ENCODE measurements at places on chromosomes 16 and 17.

GRCh38 chr17:6241381-6241780, 171.2 kb downstream of the WSCD1 start:
- DNase-seq = no peak

DNA sequence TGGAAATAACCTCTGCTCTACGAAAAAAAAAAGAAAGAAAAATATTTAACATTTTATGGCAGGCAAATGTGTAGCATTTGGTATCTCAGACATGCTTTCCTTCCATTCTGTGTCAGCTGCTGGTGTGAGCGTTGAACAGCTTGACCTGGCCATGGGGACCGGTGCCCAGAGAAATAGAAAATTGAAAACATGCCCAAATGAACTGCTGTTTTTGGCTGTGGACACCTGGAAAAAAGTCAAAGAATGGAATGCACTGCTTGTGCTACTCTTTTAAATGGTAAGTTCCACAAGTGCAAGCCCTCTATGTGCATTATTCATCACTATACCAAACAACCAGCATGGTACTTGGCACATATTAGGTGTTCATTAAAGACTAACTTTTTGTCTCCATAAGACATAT, 127.2 kb downstream of the CDH8 start:
- no peak for DNase-seq

DNA sequence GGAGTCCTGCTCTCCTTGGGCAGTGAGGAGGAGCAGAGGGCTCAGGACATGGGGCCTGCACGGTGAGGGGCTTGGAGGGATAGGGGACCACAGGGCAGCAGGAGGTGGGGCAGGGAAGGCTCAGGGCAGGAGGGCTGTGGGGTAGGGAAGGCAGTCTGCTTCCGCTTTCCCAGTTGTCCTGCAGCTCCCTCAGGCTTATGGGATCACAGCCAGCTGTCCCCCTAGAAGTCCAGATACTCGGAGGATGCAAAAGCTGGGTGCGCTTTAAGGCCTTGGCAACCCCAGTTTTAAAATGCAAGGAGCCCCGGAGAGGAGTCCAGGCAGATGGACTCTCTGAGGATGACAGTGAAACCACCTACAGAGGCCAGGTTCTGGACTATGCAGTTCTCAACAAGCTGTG, 299.1 kb upstream of the FOXF1 start:
- no peak for DNase-seq

GRCh38 chr17:4161192-4161966, 18.4 kb downstream of the CYB5D2 start:
- DNase-seq = no peak

GRCh38 chr17:29449865-29450671, 59.9 kb downstream of the TAOK1 start:
- no peak for DNase-seq

DNA sequence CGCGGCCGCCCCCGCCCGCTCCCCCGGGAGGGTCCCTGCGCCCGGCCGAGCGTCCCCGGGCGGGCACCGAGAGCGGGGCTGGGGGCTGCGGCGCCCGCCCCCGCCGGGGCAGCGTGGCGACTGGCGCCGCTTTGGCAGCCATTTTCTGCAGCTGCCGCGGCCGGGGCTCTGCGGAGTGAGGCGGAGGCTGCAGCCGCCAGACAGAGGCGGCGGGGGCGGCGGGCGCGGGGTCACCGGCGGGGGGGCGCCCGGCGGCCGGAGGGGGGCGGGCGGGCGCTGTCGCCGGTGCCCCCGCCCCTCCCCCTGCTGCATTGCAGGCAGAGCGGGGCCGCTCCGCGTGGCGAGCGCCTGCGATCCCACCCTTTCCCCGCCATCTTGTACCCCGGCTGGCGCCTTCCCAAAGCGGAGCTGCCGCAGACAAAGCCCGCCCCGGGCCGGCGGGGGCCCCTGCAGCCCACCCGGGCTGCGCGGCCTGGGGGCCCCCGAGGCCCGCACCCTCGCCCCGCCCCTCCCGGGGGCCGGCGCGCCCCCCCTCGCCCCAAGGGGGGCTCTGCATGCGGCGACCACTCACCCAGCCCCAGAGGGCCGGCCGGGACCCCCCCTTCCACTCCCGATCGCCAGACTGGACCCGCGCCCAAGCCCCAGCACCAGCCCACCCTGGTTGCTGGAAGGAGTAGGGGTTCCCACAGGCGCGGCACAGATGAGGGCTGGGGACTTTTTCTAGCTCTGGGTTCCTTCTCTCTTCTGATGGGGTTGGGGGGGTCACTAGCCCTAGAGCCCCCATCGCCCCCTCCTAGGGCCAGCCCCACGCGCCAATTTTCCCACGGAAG, 16.6 kb upstream of the CBX8 start:
- no peak for DNase-seq

- peak; percentile 7 for DNase-seq
These were observed 15.3 kb downstream of the RNF43 start for GRCh38 chr17:58402047-58402446.

DNA sequence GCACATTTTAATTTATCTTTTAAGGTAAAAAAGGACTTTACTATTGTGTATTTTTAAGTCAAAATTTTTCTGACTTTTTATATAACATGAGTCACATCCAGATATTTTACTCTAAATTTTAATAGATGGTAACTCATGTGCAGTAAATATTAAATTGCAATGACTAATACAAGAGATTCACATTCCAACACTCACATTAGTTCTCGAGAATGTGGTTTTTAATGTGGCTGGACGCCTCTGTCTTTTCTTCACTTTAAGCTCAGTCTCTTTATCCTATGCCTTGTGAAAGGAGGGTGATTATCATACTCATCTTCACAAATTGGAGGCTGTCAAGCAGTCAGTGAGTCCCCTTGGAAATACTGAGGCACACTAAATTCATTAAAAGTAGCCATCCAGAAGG, 315.6 kb downstream of the HS3ST3B1 start:
- DNase-seq = no peak

GRCh38 chr17:61000911-61001310, 323.3 kb downstream of the BCAS3 start:
- no peak for DNase-seq

- no peak for DNase-seq
These were observed 13.1 kb upstream of the RNPS1 start for GRCh38 chr16:2280981-2281542.

DNA sequence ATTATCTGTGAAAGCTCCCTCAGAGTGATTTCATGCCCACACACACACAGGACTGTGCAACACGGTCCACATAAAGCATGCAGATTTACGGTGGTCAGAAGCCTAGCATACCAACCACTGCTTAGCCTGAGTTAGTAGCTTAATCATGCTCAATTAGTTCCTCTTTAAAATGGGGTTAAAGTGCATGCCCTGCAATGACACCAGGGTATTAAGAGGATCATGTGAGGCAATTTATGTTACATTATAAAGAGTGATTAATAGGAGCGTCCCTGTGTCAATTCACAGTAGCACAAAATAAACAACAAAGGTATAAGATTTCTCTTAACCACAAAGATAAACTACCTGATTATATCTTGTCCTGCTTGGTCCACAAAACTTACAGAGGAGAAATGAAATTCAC, 39.8 kb downstream of the C17orf67 start:
- DNase-seq = no peak

DNA sequence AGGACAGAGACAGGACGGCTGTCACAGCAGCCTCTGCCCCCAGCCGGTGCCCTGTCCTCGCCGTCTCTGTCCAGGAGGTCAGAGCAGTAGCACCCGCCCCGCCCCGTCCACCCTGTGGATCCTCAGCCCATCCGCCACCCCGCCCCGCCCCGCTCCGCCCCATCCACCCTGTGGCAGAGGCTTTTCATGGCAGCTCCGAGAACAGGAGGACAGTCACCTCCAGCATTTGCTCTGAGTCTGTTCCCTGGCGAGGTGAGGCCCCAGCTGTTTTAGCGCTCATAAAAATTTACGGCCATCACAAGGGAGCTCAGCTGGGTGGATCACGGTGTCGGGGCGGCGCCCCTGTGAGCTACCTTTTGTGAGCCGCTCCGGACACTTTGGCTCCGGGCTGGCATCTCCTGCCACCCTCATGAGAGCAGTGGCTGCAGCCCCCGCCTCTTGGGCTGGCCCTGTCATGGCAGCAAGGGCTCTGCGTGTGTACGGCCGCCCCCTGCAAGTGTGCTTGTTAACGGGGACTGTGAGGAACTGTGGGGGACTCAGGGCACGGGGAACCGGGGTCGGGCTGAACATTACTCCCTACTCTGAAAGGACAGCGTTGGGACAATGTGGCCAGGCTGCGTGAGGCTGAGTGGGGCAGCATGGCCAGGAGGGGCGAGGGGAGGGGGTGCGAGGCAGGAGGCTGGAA, 32.3 kb upstream of the GNG13 start:
- no peak for DNase-seq

- no peak for DNase-seq
These were observed 28.6 kb downstream of the PMP22 start for GRCh38 chr17:15236281-15237105.

GRCh38 chr17:78800132-78800931, 18.3 kb upstream of the CYTH1 start:
- DNase-seq = no peak

DNA sequence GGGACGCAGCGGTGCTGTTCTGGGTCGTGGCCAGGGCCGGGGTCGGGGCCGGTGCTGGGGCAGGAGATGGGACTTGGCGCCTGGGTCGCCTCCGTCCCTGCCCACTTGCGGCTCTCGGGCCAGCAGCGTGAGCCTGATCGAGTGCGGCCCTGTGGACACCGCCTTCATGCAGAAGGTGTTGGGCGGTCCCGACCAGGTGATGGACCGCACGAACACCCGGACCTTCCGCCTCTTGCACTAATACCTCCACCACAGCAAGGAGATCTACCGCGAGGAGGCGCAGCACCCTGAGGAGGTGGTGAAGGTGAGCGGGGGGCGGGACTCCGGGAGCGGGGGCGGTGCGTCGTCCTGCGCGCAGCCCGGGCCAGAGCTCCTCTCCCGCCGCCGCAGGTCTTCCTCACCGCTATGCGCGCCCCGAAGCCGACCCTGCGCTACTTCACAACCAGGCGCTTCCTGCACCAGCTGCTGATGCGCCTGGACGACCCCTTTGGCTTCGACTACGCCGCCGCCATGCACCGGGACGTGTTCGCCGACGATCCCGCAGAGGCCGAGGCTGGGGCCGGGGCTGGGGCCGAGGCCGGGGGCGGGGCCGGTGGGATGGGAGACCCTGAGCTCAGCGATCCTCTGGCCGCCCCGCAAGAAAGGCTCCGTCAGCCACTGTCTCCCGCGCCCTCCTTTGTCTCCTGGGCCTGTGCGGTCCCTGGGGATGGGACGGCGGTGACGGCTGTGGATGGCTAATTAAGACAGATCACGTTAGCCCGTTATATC, 4.5 kb upstream of the HSD17B1 start:
- peak; percentile 74 for DNase-seq

GRCh38 chr16:8885674-8886592, 3.8 kb downstream of the LITAFD start:
- no peak for DNase-seq

DNA sequence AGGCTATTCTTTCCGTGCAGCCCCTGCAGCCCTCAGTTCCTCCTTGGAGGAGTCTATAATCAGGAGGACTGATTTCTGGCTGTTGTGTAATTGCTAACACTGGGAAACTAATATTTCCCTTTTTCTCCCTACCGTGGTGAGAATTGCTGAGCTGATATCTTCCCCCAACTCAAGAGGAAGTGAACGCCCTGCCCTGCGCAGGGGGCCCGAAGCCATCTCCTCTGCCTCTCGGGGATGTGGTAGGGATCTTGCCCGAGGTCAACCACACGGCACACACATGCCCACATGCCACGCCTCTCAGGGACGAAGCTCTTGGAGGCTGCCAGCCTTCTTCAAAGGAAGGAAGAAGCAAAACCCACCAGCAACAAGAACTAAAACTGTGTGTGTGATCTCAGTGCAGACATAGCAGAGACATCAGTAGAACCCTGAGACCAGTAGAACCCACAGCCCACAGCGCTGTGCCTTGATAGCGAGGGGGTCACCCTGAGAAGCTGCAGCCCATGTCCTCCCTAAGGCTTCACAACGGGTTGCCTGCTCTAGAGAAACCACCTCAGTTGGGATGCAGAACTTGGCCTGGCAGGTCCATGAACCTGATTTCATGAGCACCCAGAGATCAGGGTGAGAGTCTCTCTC, 8.9 kb upstream of the ULK2 start:
- DNase-seq = peak; percentile 74

GRCh38 chr17:17750881-17751280, 69.6 kb downstream of the RAI1 start:
- DNase-seq = peak; percentile 16

DNA sequence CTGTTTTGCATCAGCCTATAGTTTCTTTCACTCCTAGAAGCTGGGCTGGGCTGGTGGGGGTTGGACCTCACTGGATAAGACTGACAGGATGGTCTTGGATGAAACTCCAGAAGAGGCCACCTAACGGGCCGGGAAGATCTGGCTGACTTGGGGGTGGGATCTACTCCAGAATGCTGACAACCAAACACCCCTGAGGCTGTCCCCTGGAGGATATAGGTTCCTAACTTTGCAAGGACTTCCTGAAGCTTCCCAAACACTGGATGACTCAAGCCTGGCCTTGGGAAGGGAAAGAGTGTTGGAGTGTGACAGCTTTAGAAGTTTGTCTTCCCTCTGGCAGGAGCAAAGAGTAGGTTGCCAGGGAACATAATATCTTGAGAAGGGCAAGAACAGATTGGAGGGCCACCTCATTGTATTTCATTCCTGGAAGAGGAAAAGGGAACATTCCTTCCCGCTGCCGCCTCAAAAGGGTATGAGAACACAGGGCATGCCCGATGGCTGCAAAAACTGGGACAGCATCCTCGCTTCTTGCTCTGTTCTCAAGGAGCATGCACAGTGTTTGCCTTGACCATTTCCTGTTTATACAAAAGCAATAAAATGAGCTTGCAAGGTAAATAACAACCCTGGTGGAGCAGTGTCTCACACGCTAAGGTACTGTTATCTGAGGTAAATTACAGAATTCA, 6.8 kb upstream of the CYB5B start:
- no peak for DNase-seq

GRCh38 chr17:4887581-4887980, 11.8 kb upstream of the C17orf107 start:
- DNase-seq = no peak

GRCh38 chr17:28912938-28913333, 10.1 kb upstream of the DHRS13 start:
- no peak for DNase-seq

- no peak for DNase-seq
These were observed 4.3 kb downstream of the NEUROD2 start for GRCh38 chr17:39603304-39604016.

GRCh38 chr16:88197481-88198456, 185.0 kb upstream of the ZNF469 start:
- DNase-seq = no peak

- DNase-seq = no peak
These were observed 32.0 kb downstream of the CCDC182 start for GRCh38 chr17:57713140-57713539.

DNA sequence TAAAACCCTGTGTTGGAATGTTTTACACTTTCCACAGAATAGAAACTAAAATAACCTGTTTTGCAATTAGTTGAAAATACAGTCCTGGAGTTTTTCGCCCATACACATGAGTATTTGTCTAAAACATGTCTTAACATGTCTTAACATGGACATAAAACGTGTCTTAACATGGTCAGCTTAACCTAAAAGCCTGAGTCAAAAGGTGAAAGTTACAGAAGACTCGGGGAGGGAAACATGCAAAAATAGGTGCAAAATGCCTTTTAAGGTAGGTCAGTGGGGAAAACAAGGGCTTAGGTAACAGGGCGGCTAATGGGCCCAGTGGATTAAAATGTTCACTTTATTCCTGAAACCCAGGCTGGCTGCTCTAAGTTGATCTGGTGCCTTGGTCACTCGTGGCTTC, 56.1 kb upstream of the RBL2 start:
- no peak for DNase-seq

GRCh38 chr16:11409398-11409797, 64.1 kb downstream of the RMI2 start:
- no peak for DNase-seq

GRCh38 chr17:29592850-29593551, at the start of gene ANKRD13B:
ANKRD13B (plus strand) TSS chr17:29593132; CDS start chr17:29593622, 490 bp downstream.
- DNase-seq = no peak

- DNase-seq = no peak
These were observed 37.8 kb upstream of the BCAR1 start for GRCh38 chr16:75289189-75289588.

All from T-helper 1 cell (primary cell).